ENCODE measurements at places on chromosomes 7 and 10.

GRCh38 chr7:124856299-124856888 is 73.2 kb downstream of the POT1 start:
- DNase-seq = no peak

GRCh38 chr10:12279281-12279680 is 70.1 kb upstream of the CAMK1D start:
- no peak for DNase-seq

DNA sequence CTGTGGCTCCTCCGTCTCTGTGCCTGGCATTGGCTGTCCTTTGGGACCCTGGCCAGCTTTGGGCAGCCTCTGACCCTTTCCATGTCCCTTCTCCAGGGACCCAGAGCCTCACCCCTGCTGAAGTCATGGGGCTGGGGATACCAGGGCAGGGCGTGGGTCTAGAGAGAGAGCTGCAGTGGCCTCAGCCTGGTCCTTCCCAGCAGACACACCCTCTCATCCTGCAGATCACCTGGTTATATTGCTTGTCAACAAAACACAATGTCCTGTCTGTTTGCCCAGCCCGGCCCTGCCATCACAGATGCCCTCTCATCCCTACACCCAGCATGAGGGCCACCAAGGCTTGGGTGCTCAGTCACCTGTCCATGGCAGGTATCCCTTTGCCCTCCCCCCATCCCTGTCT is 1.8 kb downstream of the MUC17 start:
- DNase-seq = no peak

- DNase-seq = no peak
These were observed 2.1 kb downstream of the GLCCI1 start for GRCh38 chr7:7970531-7971307.

GRCh38 chr10:5543623-5544022 is 18.9 kb downstream of the CALML3 start:
- no peak for DNase-seq

DNA sequence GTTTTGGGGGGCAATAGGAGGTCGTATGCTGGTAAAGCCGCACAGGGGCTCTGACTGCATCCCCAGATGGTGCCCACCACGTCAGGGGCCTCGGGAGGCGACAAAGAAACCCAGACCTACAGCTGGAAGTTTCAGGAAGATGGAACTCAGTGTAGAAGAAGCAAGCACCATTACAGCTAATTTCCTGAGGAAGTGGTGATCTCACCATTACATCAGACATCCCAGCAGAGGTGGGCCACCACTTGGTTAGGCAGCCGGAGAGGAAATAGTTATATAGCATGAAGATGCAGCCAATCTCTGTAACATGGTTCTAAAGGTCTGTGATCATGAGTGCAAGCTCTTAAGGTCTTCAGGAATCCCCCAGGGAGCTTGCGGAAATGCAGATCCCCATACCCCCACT is 127.3 kb upstream of the PCBD1 start:
- DNase-seq = no peak

DNA sequence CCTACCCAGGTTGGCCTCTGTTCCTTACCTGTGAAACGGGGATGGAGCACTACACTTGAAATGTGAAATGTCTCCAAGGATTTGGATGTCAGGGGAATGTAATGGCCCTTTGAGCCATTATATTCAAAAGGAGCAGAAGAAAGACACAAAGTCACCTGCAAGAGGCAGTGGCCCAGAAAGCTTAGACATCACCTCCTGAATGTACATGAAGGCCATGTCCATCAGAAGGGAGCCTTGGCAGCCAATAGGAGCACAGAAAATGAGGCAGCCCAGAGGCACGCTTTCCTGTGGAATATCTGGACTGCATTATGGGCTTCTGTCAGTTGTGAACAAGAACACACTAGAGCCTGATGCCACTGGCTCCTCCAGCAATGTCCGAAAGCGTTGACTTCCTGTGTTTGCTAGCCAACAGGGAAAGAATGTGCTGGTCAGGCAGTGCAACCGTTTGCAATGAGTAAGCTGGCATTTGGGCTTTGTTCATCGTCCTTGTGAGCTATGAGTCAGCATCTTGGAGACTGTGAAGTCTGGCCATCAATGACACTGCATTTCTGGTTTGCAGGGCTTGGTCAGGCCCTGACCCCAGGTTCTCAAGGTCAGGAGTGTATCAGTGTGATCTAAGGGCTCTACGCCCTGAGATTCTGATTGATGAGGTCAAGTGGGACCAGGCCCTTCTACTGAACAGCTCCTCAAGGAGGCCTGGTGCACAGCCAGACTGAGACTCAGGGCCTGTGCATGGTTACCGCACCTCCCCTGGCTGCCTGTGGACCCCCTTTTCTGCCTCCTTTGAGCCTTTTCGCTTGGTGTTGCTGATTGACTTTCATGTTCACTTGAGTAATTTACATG is 222.4 kb downstream of the RPS24 start:
- no peak for DNase-seq

GRCh38 chr7:151181011-151181431 is 6.0 kb downstream of the ASB10 start:
- no peak for DNase-seq

- DNase-seq = no peak
These were observed 182.3 kb upstream of the CDCA7L start for GRCh38 chr7:22127835-22128527.

GRCh38 chr7:141562543-141562942 is 11.3 kb downstream of the AGK start:
- no peak for DNase-seq
